Fibroblast of the aortic adventitia (primary cell): ENCODE measurements at places on chromosomes 7 and 10. TPM values are rescaled to one million over a fixed set of nuclear protein-coding genes. Genes with fewer than 3 reads are reported as not detected.

The GNAI1 gene
- total RNA-seq, result 25.8 and 46.7 TPM in 2 replicates

The SCART1 gene
- 1.6 and 13.5 TPM in 2 replicates for total RNA-seq

The MIOS gene
- 30.9 and 46.6 TPM in 2 replicates for total RNA-seq

The ADARB2 gene
- total RNA-seq, result not detected in 2 replicates

The H2BK1 gene
- total RNA-seq, result not detected in 2 replicates

The RP9 gene
- 7.2 and 7.7 TPM in 2 replicates for total RNA-seq

The ELAPOR2 gene
- total RNA-seq, result 4.2 and 14.7 TPM in 2 replicates

The UBE2D1 gene
- total RNA-seq, result 5.7 and 25.0 TPM in 2 replicates

The OPN1SW gene
- not detected in 2 replicates for total RNA-seq

The FAM241B gene
- not detected in 2 replicates for total RNA-seq

The POLR3A gene
- 10.5 and 17.5 TPM in 2 replicates for total RNA-seq

The SPAG6 gene
- not detected in 2 replicates for total RNA-seq

The PRPS1L1 gene
- not detected in 2 replicates for total RNA-seq

The CAV1 gene
- 154 and 598 TPM in 2 replicates for total RNA-seq

The CCNJ gene
- total RNA-seq, result 2.6 and 4.5 TPM in 2 replicates

The CRHR2 gene
- total RNA-seq, result not detected in 2 replicates

The VDAC2 gene
- total RNA-seq, result 94.6 and 174 TPM in 2 replicates

The LRRC61 gene
- 0.09 and 2.2 TPM in 2 replicates for total RNA-seq

The SPAM1 gene
- total RNA-seq, result not detected in 2 replicates

The KCND2 gene
- total RNA-seq, result 11.3 and 100 TPM in 2 replicates

The PSD gene
- 0.18 and 1.3 TPM in 2 replicates for total RNA-seq

The SNCG gene
- total RNA-seq, result 2.8 and 18.2 TPM in 2 replicates

The CYP3A5 gene
- total RNA-seq, result 1.1 and 2.9 TPM in 2 replicates

The SRPK2 gene
- 45.0 and 50.8 TPM in 2 replicates for total RNA-seq

The OR2A25 gene
- total RNA-seq, result not detected in 2 replicates

The COL1A2 gene
- total RNA-seq, result 4,453 and 32,213 TPM in 2 replicates

The EN2 gene
- under 0.01 TPM in 1 of 2 replicates, not detected in the other for total RNA-seq

The TYW1B gene
- total RNA-seq, result 0.99 and 1.9 TPM in 2 replicates

The C10orf105 gene
- total RNA-seq, result under 0.01 TPM in 1 of 2 replicates, not detected in the other

The CPA4 gene
- total RNA-seq, result 7.7 and 29.6 TPM in 2 replicates

The RBP4 gene
- total RNA-seq, result 1.9 and 2.5 TPM in 2 replicates

The DKK1 gene
- total RNA-seq, result 51.7 and 123 TPM in 2 replicates

The CREB5 gene
- total RNA-seq, result 0.25 and 5.2 TPM in 2 replicates

The BMPER gene
- 45.4 and 157 TPM in 2 replicates for total RNA-seq

The PNLIPRP1 gene
- not detected in 2 replicates for total RNA-seq

The ZP3 gene
- total RNA-seq, result 0.63 and 2.9 TPM in 2 replicates

The COL13A1 gene
- total RNA-seq, result 6.0 and 10.7 TPM in 2 replicates

The SPDYE5 gene
- total RNA-seq, result 0.09 TPM in 1 of 2 replicates, not detected in the other

The CNPY1 gene
- not detected in 2 replicates for total RNA-seq

The MSS51 gene
- 2.5 and 3.8 TPM in 2 replicates for total RNA-seq

The IQUB gene
- total RNA-seq, result 0.81 and 2.7 TPM in 2 replicates
